Hepatocyte (in vitro differentiated cells): ENCODE measurements at places on chromosomes 13 and 19. TPM values are rescaled to one million over a fixed set of nuclear protein-coding genes. Genes with fewer than 3 reads are reported as not detected.

The TMEM59L gene
- 4.9 and 9.1 TPM in 2 replicates for polyA plus RNA-seq

DNA sequence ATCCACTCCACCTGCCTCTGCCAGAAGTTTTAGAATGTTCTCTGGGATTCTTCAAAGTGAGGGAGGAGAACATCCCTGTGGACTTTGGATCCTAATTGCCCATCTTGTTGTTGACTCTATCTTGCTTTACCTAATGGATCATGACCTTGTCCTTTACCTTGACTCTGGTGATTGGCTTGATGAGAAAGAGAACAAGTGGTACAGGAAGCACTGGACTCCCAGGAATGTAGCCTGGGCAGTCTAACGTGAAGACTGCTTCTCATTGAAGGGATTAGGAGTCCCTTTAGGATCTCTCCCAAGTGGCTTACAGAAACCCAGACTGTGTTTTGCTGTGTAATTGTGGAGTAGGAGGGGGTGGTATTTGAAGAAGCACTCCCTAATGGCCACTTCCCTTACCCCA is 63.9 kb downstream of the SLC10A2 start:
- no peaks in the 10 kb centered on the region for H3K27me3 ChIP-seq
- H3K36me3 ChIP-seq: no peaks in the 10 kb centered on the region
- peak overlapping the region; percentile 64 for H3K27ac ChIP-seq
- peak; percentile 24 for DNase-seq

DNA sequence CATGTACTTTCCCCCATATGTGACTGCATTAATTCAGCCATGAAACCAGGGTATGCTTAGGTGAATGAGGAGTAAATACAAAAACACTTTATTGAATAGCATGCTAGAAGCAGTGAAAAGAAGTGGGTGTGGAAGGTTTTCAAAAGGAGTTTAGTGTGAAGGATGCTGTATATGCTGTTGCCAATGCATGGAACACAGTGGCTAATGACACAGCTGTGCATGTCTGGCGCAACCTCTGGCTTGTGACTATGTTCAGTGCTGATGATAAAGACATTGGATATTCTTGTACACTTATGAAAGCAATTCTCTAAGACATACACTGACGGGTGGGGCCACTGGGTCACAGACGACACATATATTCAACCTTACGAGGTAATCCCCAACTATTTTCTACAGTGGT is 55.2 kb downstream of the SOX21 start:
- H3K4me1 ChIP-seq: peaks cover 11% of the 10 kb centered on the region
- no peaks in the 10 kb centered on the region for H3K36me3 ChIP-seq
- H3K27me3 ChIP-seq: peaks cover 8% of the 10 kb centered on the region
- DNase-seq: no peak
- H3K4me3 ChIP-seq: no peak overlapping the region

The CERS1 gene
- 4.9 and 5.7 TPM in 2 replicates for polyA plus RNA-seq

DNA sequence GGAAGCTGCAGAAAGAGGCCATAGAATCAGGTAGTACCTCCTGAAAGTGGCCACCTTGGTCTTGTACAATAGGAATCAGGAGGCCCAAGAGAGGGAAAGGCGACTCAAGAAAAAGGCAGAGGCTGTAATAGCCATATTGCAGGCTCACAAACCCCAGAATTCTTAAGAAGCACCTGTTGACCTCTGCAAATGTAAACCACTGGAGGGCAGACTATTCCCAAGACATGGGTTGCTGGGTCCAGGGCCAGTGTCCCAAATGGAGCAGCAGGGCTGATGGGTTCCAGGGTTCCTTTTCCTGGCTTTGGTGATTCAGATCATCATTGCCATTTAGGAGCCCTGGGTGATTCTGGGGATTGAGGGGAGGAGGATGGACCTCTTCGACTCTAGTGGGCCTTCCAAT is 167.6 kb downstream of the B3GLCT start:
- H3K4me3 ChIP-seq: no peak overlapping the region
- H3K27ac ChIP-seq: no peak overlapping the region
- DNase-seq: no peak
- no peaks in the 10 kb centered on the region for H3K36me3 ChIP-seq

DNA sequence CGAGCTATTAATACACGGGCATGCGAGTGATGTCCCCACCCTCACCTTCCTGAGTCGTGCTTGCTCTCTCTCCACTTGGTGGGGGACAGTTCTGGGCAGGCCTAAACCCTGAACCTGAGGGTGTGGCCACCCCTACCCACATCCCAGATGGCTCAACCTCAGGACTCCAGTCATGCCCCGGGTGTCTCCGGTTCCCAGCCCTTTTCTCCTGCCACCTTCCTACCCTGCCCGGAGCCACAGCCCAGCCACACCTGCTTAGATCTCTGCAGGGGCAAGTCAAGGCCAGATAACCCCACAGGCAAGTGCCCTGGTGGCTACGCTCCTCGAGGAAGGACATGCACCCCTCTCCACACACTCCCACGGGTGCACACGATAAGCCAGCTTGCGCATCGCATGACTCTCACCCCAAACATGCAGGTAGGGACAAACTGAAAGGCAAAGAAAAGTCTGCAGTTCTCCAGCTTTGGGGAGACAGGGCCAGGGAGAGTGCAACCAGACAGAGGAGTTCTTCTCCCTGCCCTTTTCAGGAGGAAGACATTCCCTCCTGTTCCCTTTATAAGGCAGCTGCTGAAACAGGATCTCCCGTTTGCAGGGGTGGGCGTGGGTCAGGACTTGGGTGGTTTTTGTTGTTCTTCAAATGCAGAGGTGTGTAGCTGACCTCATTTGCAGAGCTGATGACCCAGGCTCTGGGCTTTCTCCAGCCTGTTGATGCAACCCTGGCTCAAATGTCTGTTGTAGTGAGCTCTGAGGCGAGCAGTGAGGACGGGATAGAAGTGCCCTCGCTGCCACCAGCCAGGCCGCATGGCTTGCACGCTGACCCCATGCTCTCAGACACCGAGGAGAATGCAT is 88.6 kb downstream of the DPF1 start:
- no peaks in the 10 kb centered on the region for H3K36me3 ChIP-seq
- H3K4me3 ChIP-seq: no peak overlapping the region
- no peaks in the 10 kb centered on the region for H3K27me3 ChIP-seq
- no peak for DNase-seq
- H3K27ac ChIP-seq: no peak overlapping the region

DNA sequence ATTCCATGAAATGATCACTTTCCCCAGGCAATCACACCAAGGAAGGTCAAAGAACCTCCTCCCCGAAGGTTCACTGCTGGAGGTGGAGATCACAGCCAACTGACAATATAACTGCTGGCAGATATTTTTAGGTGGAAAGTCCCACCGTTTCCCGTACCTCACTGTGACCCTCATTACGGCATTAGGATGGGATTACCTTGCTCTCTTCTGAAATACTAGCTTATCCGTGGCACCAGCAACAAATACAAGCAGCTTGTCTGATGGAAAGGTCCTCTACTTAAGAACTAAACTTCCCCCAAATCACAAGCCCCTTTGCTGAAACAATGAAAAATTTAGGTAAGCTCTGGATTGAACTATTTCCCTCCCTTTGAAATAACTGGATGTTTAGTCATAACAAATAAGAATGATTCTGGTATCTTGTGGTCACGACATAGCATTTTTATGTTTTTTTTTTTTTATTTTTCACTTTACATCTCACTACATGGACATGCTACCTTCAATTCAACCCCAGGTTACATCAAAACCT is 178.9 kb downstream of the COL4A1 start:
- H3K27ac ChIP-seq: no peak overlapping the region
- no peaks in the 10 kb centered on the region for H3K36me3 ChIP-seq
- no peak overlapping the region for H3K4me3 ChIP-seq
- no peak for DNase-seq

GRCh38 chr19:47005873-47006272 is 13.8 kb upstream of the NPAS1 start:
- no peak for DNase-seq
- no peak overlapping the region for H3K27ac ChIP-seq
- no peak overlapping the region for H3K4me3 ChIP-seq
- no peaks in the 10 kb centered on the region for H3K27me3 ChIP-seq
- no peaks in the 10 kb centered on the region for H3K4me1 ChIP-seq

- H3K4me3 ChIP-seq: no peak overlapping the region
- peaks cover 18% of the 10 kb centered on the region for H3K4me1 ChIP-seq
- no peaks in the 10 kb centered on the region for H3K36me3 ChIP-seq
- no peak for DNase-seq
- H3K27me3 ChIP-seq: no peaks in the 10 kb centered on the region
Observed at GRCh38 chr13:51738226-51738905, 65.6 kb downstream of the DHRS12 start.

- DNase-seq: peak; percentile 91
- H3K27me3 ChIP-seq: no peaks in the 10 kb centered on the region
- peak within 1 kb of the TSS; percentile 77 for H3K27ac ChIP-seq
- peaks cover 12% of the 10 kb centered on the region for H3K4me1 ChIP-seq
- H3K4me3 ChIP-seq: peak within 1 kb of the TSS; percentile 63
Observed at GRCh38 chr19:10315335-10316214, at the start of gene FDX2. FDX2 (minus strand) TSS chr19:10316015; CDS start chr19:10315996, 19 bp downstream.

- H3K4me3 ChIP-seq: no peak overlapping the region
- DNase-seq: no peak
- peaks cover 16% of the 10 kb centered on the region for H3K27me3 ChIP-seq
- H3K36me3 ChIP-seq: no peaks in the 10 kb centered on the region
- H3K4me1 ChIP-seq: peaks cover 7% of the 10 kb centered on the region
- peak overlapping the region; percentile 45 for H3K27ac ChIP-seq
Observed at GRCh38 chr19:30263830-30264381, 108.3 kb upstream of the ZNF536 start.

The ECSIT gene
- polyA plus RNA-seq: 23.2 and 26.3 TPM in 2 replicates

The ZNF177 gene
- 4.2 and 7.6 TPM in 2 replicates for polyA plus RNA-seq

The ISOC2 gene
- 64.2 and 72.2 TPM in 2 replicates for polyA plus RNA-seq

DNA sequence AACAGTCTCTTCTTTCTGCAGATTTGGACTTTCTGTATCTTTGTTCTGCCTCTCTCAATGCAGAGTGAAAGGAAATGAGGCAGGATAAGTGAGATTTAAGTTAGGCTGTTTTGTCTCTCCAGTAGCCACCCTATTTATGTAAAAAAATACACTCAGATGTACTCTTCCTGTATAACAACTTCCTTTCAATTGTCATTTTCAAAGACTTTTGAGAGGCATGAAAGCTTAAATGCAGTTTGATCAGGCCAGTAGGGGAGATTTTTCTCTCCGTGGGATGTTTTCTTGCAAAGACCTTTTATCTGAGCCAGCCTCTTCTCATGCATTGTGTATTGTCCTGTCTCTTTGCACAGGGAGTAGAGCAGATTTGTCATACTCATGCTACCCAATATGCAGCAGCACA is 166.8 kb downstream of the SLITRK5 start:
- DNase-seq: no peak
- H3K4me3 ChIP-seq: no peak overlapping the region

The ZNF581 gene
- polyA plus RNA-seq: 14.2 and 22.5 TPM in 2 replicates

DNA sequence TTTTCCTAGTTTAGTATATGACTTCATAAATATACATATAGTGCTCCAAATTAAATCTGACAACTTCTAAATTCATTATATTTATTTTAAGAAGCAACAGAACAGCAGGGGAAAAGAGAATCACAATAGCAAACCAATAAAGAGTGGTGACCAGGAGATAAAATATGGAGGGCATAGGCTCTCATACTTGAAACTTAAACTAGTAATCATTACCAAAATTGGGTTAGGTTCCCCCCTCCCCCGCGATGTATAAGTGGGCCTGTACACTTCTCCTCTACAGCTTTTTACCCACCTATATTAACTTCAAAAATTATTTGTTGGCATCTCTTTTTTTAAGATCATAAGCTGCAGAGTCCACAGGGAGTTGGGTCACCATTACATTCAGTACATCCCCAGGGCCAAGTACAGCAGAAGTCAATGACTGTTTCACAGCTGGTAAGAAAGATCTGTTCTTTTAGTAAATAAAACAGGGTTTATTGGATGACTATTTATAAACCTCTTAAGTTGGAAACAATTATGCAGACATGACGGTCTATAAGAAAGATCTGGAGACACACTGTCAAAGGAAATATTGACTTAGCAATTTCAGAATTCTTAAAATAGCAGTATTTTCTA is 29.4 kb downstream of the KLF12 start:
- no peak overlapping the region for H3K4me3 ChIP-seq
- no peaks in the 10 kb centered on the region for H3K36me3 ChIP-seq
- H3K27me3 ChIP-seq: no peaks in the 10 kb centered on the region
- no peak overlapping the region for H3K27ac ChIP-seq

- peaks cover 53% of the 10 kb centered on the region for H3K4me1 ChIP-seq
- H3K36me3 ChIP-seq: no peaks in the 10 kb centered on the region
- DNase-seq: peak; percentile 92
- peak overlapping the region; percentile 99 for H3K27ac ChIP-seq
Observed at GRCh38 chr19:18417250-18418028, 1.8 kb upstream of the SSBP4 start.

GRCh38 chr13:20128459-20128931 is 32.4 kb downstream of the GJA3 start:
- H3K36me3 ChIP-seq: no peaks in the 10 kb centered on the region
- H3K4me1 ChIP-seq: peaks cover 5% of the 10 kb centered on the region
- no peaks in the 10 kb centered on the region for H3K27me3 ChIP-seq

DNA sequence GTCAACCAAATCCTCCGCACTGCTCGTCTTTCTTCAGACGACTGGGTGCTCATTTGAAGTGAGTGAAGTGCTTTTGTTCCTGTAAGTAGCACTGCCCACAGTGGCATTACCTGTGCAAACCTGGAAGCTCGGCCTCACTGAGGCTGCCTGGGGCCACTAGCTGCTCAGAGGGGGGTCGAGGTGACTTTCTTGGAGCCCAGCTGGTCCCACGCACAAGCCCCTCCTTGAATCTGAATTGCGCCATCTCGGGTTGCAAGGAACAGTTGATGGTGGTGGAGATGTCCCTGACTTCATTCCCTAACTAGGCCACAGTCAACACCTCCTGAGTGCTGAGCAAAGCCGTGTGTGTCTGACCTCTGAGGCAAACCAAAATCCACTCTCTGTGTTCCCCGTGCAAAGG is 79.3 kb upstream of the GPR183 start:
- no peak overlapping the region for H3K4me3 ChIP-seq
- no peak for DNase-seq
- H3K27me3 ChIP-seq: no peaks in the 10 kb centered on the region

DNA sequence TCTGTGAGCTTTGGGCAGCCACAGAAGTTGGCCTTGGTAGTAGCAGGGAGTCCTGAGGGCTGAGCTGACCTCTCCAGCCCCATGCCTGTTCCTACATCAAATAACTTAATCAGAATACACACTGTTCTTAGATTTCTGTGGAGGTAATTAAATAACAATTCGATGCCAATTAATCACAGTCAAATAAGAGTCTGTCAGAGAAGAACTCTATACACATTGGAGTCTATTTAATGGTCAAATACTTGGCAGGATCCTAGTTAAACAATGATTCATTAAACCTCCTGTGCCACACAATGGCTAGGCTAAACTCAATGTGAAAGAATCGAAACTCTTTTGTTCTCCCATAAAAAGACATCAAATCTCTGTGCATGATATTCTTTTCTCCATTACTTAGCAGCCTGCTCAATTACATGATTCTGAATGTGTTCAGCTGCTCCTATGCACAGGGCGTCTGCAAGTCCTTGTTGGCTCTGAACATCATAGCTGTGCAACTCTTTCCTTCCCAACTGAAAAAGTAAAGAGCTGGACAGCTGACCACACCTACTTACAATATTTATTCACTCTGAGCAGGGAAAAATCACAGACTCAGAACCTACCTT is 173.1 kb downstream of the ABCC4 start:
- H3K27ac ChIP-seq: peak overlapping the region; percentile 18
- no peak overlapping the region for H3K4me3 ChIP-seq
- no peak for DNase-seq
- H3K36me3 ChIP-seq: no peaks in the 10 kb centered on the region
- no peaks in the 10 kb centered on the region for H3K27me3 ChIP-seq
- peaks cover 3% of the 10 kb centered on the region for H3K4me1 ChIP-seq

The GSX1 gene
- polyA plus RNA-seq: not detected in 2 replicates
